CD4-positive, alpha-beta T cell (primary cell): ENCODE measurements at places on chromosomes 12 and 14. TPM values are rescaled to one million over a fixed set of nuclear protein-coding genes. Genes with fewer than 3 reads are reported as not detected.

The KRT1 gene
- total RNA-seq, result 4.0 TPM

GRCh38 chr14:104295681-104296387, 157.4 kb downstream of the KIF26A start:
- DNase-seq, result no peak

- DNase-seq, result no peak
Observed at GRCh38 chr12:96218989-96219678, 25.0 kb downstream of the ELK3 start.

DNA sequence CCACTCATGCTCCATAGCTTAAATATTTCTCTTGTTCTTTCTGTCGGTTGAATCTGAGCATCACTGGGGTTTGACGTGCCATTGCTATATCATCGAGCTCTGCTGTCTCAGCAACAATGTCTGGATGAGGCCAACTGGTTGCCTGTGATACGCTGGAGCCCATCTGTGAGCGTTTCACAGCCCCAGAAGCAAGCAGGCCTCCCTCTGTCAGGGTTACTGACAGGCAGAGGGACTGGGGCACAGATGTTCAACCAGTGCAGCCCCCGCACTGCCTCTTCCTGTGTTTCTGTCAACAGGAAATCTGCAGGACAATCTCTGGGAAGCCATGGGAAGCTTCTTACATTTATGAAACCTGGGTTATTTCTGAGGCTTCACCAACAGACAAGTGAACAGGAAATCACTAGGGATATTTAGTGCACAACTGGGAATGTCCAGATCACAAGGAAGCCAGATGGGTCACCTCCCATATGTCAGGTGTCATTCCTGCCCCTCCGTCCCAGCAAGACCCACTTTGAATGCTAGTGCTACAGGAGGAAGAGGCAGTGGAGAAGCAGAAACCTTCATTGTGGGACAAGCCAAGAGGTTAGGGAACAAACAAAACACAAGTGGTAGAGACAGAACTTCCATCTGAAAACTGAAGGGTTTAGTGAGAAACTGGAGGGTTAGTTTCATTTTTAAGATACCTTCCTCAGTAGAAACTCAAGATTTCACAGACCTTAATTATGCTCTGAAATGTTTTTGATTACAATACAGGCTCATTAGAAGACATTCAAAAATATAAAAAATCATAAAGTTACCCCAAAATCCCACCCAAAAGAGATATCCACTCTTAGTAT, 24.1 kb downstream of the DMAC2L start:
- no peak for DNase-seq

The MARCHF9 gene
- total RNA-seq, result 39.9 TPM

DNA sequence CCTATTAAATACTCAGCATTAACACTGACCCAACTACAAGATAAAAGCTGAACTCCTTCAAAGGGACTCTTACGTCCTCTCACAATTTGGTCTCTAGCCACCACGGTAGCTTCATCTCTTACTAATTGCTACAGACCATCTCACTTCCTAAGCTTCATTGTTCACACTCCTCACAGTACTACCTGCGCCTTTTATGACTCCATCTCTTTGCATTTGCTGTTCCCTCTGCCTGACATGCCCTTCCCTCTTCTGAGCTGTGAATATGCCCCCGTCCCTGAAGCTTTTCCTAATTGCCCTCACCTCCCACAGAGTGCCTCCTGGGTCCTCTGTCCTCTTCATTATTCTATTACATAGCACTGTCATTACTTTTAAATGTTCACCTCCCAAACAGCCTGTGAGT, 2.5 kb downstream of the EEA1 start:
- no peak for DNase-seq

The TAC3 gene
- total RNA-seq, result not detected

DNA sequence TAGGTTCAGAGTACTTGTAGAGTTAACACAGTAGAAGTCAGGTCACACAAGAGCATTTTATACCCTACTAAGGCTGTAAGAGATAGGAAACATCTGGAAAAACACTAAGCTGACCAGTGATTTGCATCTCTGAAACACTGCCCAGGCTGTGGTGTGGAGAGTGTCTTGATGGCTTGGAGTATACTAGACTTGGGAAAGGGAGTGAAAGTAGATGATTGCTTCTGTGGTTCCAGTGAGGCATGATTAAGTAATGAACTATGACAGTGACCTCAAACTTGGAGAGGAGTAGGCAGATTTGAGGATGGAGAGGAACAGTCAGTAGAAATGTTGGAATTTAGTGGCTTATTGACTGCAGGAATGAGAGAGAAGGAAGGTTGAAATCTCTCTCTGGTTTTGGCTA, 201.2 kb downstream of the FLRT2 start:
- DNase-seq, result no peak

The HNF1A gene
- not detected for total RNA-seq

DNA sequence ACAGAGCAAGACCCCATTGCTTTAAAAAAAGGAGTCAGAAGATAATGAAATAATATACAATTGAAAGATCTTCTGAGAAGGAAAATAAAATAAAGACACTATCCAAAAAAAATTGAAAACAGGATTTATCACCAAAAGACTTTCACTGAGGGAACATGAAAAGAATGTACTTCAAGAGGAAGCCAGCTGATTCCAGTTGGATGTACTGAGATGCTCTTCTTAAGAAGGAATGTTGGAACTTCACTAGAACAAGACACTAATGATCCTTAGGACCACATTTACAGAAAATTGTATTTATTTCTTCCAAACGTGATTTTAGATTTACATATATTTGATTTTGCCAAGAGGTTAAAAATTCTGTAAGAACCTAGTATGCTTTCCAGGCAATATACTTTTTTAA, 65.6 kb upstream of the CNOT2 start:
- no peak for DNase-seq

DNA sequence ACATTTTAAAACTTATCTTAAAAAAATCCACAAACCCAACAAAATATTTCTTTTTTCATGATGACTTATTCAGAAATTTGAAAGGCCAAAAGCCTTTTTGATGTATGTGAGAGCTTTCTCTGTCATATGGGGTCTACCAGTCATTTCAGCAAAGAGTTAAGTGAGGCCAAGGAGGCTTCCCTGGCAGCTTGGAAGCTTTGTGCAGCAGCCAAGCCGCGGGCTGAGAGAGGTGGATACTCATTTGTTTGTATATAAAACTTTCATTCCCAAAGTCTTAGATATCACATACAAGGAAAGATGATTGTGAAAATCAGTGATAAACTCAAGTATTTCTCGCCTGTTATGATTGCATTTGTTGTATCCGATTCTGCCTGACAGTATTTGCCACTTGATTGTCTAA, 48.5 kb upstream of the RNU6-8 start:
- no peak for DNase-seq

DNA sequence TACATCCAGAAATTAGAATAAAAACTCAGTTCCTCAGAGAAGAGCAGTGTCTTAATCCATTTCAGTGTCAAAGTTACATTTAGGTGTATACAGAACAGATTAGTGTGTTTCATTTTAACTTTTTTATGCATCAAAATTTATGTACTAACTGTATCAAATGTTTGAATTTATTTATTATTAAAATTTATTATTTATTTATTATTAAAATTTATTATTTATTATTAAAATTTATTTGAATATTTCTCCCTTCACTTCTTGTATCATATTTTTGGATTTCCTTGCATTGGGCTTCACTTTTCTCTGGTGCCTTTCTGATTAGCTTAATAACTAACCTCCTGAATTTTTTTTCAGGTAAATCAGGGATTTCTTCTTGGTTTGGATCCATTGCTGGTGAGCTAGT, 2.3 kb upstream of the TAS2R14 start:
- DNase-seq, result no peak
